Ovary (tissue), 10 donors: ENCODE measurements at places on chromosomes 13 and 19. TPM values are rescaled to one million over a fixed set of nuclear protein-coding genes. Genes with fewer than 3 reads are reported as not detected.

Gene HIPK4
- polyA plus RNA-seq: 0.28 TPM

DNA sequence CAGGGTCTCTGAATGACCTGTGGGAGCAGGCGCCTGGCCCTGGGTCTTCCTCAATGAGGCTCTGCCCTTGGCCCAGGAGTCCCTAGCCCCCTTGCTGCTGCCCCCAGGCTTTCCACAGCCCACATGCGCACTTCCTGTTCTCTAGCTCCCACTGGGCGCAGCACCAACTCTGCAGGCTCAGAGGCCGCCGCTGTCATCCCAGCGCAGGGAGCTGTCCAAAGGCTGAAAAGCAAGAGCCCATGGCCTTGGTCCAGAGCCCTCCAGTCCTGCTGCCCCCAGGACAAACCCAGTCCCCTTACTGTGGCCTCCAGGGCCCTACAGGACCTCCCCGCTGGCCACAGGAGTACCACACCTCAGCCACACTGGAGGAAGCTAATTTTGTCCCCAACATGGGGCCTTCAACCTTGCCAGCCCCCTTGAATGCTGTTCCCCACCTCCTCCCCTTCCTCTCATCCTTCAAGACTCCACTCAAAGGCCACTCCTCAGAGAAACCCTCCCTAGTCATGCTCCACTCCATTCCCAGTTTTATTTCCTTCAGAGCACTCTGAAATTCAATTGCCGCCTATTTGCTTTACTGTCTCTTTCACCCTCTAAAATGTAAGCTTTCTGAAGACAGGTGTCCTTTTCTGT is 8.0 kb upstream of the POU2F2 start:
- DNase-seq: peak; percentile 76

Gene ZNF440
- 5.0 TPM for polyA plus RNA-seq

GRCh38 chr19:45595814-45596213 is 6.2 kb downstream of the GPR4 start:
- DNase-seq: no peak

DNA sequence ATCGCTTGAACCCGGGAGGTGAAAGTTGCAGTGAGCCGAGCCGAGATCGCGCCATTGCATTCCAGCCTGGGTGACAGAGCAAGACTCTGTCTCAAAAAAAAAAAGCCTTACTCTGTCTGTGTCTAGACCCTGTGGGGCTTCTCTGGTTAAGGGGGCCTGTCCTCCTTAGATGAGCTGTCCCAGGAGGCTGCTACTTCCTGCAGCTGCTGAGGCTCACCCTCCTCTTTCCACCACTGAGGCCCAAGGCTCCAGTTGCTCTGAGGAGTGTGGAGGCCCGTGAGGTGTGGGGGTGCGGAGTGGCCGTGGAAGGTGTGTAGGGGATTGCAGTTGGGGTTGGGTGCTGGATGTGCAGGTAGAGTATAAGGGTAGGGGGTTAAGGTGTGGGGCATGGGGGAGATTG is 22.1 kb upstream of the RASA3 start:
- DNase-seq: no peak

DNA sequence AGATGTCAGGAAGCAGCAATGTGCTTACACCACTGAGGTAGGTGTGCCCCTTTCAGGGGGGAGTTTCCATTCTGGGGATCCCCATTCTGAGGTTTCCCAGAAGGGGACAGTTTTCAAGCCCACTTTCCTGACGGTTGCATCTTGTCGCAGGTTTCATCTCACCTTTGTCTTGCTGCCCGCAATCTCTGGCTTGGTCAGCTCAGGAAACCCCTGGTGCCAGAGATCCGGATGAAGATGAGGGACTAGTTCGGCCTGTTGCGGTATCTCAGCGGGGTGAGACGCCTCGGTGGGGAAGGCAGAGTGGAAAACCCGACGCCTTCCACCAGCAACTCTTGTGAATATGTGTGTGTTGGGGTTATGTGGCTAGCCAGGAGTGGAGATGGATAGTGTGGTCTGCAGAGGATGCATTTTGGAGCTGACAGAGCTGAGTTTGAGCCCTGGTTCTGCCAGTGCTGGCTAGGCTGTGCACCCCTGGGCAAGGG is 13.1 kb downstream of the TNFSF9 start:
- DNase-seq: no peak

Gene LGALS7B
- polyA plus RNA-seq: not detected

DNA sequence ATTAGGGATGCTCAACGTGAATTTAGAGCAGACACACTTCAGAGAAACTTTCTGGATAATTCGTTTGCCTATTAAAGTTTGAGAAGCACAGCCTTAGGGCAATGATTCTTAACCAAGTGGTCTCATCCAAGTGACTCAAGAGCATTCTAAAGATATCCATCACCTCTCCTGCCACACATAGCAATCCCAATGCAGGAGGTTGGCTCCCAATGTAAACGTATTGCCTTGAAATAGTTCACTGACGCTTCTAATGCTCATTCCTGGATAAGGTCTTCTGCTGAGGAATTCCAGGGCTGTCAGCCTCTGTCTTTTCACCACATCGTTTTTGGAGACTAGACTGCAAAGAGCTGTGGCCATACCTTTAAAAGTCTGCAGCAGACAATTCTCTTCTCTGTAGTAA is 279.8 kb upstream of the DACH1 start:
- DNase-seq: no peak

DNA sequence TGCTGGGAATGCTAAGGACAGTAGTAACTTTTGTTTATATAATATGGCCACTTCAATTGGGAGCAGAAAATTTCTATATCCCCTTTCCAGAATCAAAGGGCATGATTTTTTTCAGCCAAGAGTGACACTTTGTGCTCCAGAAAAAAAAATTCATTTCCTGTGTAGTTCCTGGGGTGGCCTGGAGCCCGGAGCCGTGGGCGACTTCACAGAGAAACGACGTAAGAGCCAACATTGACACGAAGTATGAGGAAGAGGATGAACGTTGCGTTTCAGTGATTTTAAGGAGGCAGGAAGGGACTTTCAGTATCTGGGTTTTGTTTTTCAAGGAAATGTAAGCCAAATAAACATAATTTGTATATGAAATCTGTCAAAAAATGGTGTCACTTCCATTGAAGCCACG is 187.6 kb downstream of the STK24 start:
- no peak for DNase-seq
